ENCODE measurements at places on chromosomes 1 and 21.

GRCh38 chr1:150922519-150922975 lies 3.6 kb upstream of the SETDB1 start:
- DNase-seq = peak; percentile 82

GRCh38 chr1:239912471-239912870 lies 179.2 kb upstream of the FMN2 start:
- no peak for DNase-seq

GRCh38 chr1:188424176-188424575 lies 1595.4 kb downstream of the PLA2G4A start:
- DNase-seq = no peak

DNA sequence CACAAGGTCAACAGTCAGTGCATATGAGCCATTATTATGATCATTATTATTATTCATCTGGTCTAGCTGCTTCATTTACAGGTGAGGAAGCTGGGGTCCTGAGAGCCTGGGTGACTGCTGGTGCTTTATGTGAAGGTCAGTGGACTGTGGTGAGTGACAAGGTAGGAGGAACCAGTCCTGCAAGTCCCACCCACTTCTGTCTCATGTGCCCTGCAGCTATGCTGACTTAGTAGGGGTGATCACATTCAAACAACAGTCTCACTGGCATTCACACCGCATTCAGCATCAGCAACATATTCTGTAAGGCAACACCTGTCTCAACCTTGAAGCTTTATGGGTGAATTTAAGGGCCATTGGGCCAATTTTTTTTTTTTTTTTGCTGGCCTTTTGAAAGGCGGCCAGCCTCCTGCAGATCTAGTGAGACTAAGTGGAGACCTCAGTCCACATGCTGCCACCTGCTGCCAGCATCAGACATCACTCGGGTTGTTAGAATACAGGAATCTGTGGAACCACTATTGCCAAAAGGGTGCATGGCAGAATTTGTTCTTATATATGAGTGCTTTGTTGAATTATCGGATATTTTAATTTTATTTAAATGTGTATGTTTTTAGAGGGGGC lies 59.9 kb upstream of the CACNA1E start:
- DNase-seq = peak; percentile 41

DNA sequence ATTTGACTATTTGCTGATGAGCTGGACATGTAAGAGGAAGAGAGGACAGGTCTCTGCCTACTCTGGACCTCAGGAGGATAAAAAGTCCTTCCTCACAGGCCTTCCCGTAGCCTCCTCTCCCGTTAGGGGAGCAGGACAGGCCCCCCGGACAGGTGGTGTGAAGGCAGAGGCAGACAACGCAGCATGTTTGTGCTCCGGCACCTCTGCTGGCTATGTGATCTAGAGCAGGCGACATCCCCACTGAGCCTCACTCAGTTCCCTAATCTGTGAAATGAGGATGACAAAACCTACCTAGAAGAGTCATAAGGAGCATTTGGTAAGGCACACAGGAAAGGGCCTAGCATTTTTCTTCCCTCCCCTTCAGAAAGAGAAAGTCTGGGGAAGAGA lies 34.8 kb downstream of the KIAA1614 start:
- DNase-seq = no peak

DNA sequence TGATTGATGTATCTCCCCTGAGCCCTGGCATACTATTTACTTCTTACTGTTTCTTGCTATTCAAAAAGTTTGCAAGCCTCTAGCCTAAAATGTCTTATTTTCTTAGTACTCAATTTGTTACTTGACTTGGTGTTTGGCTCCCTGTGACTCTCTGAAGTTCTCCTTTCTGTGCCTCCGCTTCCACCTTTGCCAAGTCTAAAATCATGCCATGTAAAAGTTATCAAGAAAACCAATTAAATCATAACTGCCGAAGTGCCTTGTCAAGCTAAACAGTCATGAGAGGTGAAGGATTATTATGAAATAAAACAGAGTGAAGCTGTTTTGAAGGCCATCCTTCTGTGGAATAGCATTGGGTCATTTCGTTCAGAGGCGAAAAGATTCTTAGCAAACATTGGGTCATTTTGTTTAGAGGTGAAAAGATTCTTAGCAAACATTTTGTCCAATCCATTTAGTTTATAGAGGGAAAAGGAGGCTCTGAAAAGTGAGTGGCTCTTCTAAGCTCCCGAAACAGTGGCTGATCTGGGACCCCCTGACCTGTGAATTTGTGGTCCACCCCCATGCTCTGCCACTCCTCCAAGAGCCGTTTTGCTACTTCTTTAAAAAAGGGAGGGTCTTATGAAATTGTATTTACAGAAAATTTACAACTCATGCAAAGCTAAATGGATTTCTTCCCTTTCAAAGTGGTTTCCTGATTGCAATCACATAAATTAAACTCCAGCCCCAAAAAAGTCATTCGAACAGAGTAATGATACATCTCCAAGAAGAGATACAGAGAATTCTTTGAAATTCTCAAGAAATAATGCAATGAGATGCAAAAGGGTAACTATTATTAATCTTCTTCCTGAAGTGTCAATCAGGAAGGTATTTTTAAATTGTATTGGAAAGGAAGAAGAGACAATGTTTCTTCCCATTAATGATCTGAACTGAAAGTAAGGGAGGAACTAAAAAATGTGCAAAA lies 141.4 kb downstream of the RUNX1 start:
- DNase-seq = no peak

DNA sequence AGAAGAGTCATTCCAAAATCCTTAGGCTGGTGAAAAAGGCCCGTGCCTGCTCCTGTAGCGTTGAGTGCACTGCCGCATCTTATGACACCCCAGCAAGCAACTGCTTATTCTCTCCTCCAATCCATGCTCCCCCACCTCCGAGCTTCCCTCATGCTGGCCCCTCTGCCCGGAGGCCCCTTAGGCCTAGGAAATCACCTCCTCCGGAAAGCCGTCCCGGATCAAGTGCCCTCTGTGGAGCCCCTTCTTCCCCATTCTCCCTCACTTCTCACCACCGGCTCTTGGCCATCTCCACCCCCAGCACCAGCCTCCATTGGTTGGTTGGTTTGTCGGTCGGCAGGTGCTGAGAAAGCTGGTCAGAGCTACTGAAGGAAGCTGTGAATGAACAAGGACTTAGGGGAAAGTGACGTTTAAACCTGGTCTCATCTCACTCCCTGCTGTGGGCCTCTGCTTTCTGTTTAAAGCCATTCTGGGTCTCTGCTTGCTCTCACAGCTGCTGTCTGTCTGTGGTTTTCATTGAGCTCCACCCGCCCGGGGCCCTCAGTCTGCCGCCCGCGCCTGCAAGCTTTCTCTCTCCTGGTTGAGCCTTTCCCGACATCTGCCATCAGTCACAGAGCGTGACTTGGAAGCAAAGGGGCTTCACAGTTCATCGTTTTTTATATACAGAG lies 122.2 kb downstream of the KCNN3 start:
- DNase-seq = peak; percentile 53

DNA sequence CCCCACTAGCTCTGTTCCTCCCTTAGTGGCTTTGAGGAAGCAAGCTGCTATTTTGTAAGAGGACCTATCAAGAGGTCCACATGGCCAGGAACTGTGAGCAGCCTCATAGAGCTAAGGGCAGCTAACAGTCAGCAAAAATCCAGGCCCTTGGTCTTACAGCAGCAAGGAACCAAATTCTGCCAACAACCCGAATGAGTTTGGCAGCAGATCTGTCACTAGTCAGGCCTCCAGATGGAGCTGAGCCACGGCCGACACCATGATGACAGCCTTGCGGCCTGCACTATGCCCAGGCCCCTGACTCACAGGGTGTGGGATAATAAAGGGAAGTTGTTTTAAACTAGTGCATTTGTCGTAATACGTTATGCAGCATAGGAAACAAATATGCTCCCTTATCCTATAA lies 28.0 kb upstream of the H3-3A start:
- peak; percentile 32 for DNase-seq

DNA sequence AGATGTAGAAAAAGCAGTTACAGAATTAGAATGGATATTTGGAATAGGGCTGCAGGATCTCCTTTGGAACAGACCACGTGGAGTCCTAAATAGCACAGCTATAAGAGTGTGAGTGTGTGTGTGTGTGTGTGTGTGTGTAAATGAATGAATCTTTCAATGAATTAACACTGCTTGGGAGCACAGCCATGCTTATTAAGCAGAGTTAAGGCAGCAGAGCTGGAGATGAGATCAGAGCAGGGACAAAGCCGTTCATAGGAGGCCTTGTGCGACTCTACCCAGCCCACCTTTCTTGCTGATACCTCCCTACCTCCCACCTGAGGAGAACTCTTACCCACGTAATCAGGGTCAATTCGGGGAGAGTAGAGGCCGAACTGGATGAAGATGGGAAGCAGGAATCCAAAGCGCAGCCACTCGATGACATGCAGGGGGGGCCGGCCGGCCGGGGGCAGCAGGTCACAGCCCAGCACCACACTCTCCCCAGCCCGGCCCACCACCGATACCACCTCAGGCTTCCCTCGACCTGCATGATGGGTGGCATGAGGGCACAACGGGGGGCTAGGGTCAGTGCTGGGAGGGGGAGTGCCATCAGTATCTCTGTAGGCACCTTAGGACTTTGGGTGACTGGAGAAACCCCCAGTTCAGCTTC lies 2.7 kb downstream of the IGSF9 start:
- DNase-seq = no peak

DNA sequence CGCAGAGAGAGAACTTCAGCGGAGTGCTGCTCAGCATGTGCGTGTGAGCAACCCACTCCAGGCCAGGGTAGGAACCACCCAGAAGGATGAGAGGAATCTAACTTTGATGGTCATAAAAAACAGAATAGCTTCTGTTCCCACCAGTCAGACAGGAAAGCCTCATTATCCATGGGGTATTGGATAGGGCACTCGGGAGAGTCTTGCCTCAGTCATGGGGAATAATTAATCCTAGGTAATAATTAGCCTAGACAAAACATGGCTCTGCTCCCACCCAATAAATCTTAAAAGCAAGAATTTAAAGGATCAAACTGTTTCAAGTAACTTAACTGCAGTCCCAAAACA lies 35.3 kb downstream of the LDLRAD1 start:
- DNase-seq = no peak

GRCh38 chr1:238589843-238590435 lies 699.2 kb upstream of the ZP4 start:
- no peak for DNase-seq

GRCh38 chr1:219661464-219662092 lies 48.7 kb upstream of the ZC3H11B start:
- DNase-seq = no peak

GRCh38 chr1:21077085-21077484 lies 99.6 kb downstream of the EIF4G3 start:
- no peak for DNase-seq

DNA sequence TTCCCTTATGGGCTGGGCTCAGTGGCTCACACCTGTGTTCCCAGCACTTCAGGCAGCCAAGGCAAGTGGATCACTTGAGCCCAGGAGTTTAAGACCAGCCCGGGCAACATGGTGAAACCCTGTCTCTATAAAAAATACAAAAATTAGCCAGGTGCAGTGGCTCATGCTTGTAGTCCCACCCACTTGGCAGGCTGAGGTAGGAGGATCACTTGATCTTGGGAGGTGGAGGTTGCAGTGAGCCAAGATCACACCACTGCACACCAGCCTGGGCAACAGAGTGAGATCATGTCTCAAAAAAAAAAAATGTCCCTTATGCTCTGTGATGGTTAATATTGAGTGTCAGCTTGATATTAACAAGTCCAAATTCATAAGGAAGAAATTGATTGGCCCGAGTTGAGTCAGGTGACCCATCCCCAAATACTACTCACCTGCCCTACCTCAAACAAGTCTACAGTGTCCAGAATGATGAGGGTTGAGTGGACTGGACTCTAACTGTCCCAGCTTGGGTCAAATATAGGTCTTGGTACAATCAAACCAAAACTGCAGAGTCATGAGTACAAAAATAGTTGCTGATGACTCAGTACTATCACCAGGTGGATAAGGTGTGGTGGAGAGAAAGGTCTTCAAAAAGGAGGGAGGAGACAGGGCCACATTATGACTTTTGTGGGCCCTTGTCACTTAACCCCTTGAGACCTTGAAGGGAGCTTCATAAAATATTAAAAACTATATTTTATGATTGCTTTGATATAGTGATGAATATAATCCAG lies 161.0 kb downstream of the ZNF326 start:
- no peak for DNase-seq

DNA sequence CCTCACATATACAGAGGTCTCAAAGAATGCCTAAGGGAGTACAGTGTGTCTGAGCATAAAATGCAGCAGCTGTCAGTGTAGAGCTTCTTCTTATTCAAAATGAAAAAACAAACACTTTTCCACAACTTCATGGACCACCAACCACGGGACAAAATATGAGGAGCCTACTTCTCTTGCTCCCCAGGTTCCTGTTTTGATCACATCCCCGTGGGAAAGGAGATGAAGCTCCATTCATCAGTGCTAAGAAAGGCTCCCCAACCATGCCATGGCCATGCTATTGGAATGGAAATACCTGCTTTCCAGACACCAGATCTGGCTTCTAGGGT lies 383 bp downstream of the CD48 start:
- no peak for DNase-seq

DNA sequence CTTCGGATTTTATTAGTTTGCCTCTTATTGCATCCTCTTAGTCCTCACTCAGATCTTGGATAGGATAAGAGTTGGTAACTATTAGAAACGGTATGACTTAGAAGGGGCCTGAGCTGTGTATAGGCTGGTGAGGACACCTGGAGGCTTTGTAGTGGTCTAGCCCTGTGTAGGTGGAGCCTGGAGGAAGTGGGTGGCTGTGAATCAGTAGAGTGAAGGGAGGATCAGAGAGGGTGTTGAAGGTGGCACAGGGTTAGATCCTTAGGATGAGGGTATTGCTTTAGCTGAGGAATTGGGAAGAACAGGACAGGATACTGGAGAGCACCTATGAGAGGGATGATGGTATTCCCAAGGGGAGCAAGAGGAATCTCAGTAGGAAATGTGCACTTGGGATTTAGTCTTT lies 5.7 kb downstream of the VANGL1 start:
- DNase-seq = peak; percentile 17

GRCh38 chr1:39657402-39657801 lies 14.5 kb downstream of the NT5C1A start:
- DNase-seq = no peak

DNA sequence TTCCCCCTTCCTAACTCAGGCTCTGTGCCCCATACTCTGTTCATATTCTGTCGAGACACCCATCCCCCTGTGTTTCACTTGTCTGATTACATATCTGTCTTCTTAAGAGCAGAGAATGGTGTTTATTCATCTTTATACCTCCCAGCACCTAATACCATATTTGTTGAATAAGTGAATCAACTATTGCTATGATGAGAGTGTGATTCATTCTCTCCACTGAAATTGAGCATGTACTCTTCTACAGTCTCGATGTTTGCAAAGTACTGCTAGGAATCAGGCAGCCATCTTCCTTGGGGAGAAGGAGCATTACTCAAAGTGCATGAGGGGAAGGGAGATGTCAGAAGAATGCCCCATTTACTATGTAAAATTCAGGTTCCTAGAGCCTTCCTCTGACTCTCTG lies 27.0 kb downstream of the TBX15 start:
- no peak for DNase-seq

Data from CD4-positive, alpha-beta T cell treated with Interleukin-21 for 1 hour (primary cell).